Mesothelial cell of epicardium (in vitro differentiated cells): ENCODE measurements at places on chromosomes 11 and 22. TPM values are rescaled to one million over a fixed set of nuclear protein-coding genes. Genes with fewer than 3 reads are reported as not detected.

Gene MYOD1
- total RNA-seq = not detected in 3 replicates

Gene ROM1
- total RNA-seq = 1.7 to 2.5 TPM (median 1.8 TPM) in 3 replicates

DNA sequence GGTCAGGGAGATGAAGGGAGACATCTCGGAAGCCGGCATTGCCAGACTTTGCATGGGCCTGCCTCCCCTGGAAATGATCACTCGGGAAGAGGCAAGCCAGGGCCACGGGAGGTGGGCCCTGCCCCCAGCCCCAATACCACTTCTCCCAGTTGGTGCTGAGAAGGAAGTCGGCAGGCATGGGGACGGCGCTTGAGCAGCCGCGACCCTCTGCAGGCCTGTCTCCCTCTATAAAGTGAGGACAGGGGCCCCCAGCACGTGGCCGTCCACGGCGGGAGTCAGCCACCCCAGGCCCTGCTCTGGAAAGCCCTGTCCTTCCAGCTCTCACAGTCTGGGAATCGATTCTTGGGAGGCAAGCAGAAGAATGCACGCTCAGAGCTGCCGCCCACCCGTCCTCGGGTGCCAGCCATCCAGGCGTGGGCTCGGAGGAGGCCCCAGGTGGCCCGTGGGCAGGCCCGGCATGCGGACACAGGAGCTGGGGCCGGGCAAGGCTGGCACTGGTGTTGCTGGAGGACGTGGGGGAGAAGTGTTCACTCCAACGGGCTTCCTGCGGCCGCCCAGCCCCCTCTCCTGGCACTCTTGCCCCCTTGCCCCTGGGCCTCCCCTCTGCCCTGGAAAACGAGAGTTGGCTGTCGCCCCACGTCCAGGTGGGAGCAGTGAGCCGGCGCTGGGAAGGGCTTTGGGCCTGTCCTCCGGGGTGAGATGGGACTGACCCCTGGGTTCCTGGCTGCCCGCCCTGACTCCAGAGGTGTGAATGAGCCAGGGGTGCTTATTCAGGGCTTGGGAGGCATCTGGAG is 77.5 kb downstream of the CACNA1I start:
- H3K27me3 ChIP-seq = no peaks in the 10 kb centered on the region
- DNase-seq = no peak
- H3K36me3 ChIP-seq = no peaks in the 10 kb centered on the region

DNA sequence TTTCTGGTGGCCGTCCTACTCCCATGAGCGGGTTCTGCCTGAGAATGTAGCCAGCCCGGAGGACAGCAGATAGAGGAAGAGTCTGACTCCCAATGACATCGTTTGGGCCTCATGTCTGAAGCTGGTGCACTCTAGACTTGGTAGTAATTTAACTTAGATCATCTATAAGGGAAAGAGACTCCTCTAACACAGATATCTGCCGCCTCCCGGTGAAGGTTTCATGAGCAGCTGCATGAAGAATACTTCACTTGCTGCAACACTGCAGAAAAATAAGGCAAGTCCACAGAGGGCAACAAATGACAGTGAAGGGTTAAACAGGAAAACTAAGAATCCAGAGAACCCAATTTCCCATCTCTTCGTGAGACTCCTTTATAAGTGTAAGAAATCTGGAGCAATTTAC is 5.9 kb upstream of the ARL2 start:
- no peak for DNase-seq
- H3K27me3 ChIP-seq = no peaks in the 10 kb centered on the region
- H3K4me3 ChIP-seq = no peak overlapping the region
- no peaks in the 10 kb centered on the region for H3K36me3 ChIP-seq
- H3K4me1 ChIP-seq = peaks cover 3% of the 10 kb centered on the region

- H3K4me3 ChIP-seq = no peak overlapping the region
- DNase-seq = no peak
- peaks cover 12% of the 10 kb centered on the region for H3K4me1 ChIP-seq
These were observed 106.3 kb upstream of the CARD18 start for GRCh38 chr11:105245781-105246315.
